ENCODE measurements at places on chromosomes 4 and X. TPM values are rescaled to one million over a fixed set of nuclear protein-coding genes. Genes with fewer than 3 reads are reported as not detected.

Gene MUC7
- total RNA-seq, result not detected

Gene ATP6AP2
- 108 TPM for total RNA-seq

- H3K4me1 ChIP-seq, result peaks cover 8% of the 10 kb centered on the region
- no peak overlapping the region for H3K4me3 ChIP-seq
- H3K36me3 ChIP-seq, result no peaks in the 10 kb centered on the region
- H3K27me3 ChIP-seq, result no peaks in the 10 kb centered on the region
These were observed 9.0 kb downstream of the SORBS2 start for GRCh38 chr4:185803022-185803421.

Gene CCNA2
- 8.8 TPM for total RNA-seq

GRCh38 chr4:120977435-120977997 is 55.0 kb upstream of the PRDM5 start:
- H3K27ac ChIP-seq, result no peak overlapping the region
- no peaks in the 10 kb centered on the region for H3K36me3 ChIP-seq
- H3K4me3 ChIP-seq, result no peak overlapping the region
- no peaks in the 10 kb centered on the region for H3K27me3 ChIP-seq
- DNase-seq, result peak; percentile 26

Data from lung (tissue), 17 donors.